ENCODE measurements at places on chromosomes 7 and 10.

DNA sequence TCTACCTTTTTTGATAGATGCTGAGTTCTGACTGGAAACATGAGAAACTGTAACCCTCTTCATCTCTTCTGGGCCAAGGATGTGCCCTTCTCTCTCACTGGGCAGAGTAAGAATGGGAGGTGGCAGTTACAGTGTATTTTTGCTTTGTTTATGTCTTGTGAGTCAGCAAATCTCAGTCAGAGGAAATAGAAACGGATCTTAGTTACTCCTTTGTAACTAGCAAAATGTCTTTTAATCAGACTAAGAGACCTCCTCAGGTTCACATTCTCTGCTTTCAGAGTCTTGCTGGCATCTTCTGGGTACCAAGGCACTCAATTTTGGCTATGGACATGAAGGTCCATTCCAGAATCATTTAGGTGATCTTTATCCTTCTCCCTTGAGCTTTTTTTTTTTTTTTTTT lies 70.9 kb downstream of the HHEX start:
- no peak for DNase-seq

- DNase-seq, result no peak
These were observed 4.2 kb upstream of the KCP start for GRCh38 chr7:128914566-128915151.

DNA sequence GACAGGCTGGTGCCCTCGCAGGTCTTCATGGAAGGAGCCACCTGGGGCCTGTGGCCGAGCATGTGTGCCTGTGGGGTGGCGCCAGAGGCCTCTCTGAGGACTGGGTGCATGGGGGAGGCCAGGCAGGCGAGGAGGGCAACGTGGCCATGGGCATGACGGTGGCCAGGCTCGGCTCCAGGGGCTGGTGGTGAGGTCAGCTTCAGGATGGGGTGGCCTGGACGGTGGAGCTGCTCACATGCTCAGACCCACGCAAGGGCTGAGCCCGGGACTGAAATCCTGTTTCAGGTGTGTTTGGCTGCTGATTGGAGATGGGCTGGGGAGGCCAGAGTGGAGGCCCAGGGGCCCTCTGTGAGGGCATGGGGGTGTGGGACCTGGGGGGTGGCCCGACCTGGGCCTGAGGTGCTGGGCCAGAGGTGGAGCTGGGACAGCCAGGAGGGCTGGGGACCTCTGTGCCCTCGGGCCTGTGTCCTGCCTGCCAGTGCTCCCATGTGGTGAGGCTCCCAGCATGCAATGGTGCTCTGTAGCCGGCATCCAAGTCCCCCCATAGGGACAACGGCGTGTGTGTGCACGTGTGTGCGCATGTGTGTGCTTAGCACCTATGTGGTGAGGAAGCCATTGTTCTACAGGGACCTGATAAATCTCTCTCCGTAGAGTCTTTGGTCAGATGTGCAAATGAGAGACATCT lies 71.1 kb downstream of the INPP5A start:
- no peak for DNase-seq

DNA sequence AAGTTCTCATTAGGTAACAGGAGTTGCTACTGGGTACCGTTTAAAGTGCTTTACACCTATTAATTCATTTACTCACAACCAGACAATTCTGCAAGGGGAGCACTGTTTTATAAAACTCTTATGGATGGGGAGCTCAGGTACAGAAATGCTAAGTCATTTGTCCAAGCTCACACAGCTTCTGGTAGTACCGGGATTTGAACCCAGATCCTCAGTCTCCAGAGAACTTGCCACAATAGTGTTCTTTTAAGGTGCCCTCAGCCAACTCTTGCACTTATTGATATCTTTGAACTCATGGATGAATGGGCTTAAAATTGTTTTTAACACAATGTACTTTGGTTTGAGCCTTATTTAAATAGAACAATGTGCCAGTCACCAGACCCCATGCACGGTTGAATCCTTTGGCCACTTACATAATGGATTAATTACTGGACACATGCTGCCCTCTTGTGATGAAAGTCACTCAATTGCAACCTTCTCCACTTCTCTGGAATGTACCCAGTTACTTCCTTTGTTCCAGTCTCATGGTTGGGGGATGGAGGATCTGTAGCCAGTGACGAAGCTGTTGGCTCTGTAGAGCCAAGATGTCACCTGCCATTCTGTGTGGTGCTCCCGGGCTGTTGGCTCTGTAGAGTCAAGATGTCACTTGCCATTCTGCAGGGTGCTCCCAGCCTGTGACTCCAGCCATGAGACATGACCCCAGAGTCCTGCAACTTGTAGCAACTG lies 65.6 kb downstream of the NOD1 start:
- DNase-seq, result no peak

DNA sequence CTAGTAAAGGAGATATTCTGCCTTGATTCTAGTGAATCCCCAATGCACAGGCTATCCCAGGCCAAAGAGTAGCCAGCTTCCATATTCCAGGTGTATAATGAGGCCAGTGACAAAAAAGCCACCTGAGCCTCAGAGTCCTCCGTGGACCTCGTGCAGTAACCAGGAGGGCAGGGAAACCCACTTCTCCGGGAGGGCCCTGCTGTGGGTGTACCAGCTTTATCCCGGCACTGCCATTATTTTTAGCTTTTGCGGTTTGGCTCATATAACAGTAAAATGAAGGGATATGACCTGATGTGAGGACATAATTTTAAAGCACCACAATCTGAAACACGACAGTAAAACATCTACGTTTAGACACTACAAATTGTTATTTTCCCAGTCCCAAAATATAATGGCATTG lies 109.0 kb downstream of the SVIL start:
- DNase-seq, result no peak

GRCh38 chr10:18880530-18880929 lies 168.1 kb upstream of the MALRD1 start:
- DNase-seq, result no peak

Measured in T-helper 1 cell (primary cell).